ENCODE measurements at places on chromosomes 13 and 19.
A peak's percentile ranks its signal among the peaks of the same experiment; 100 is the strongest.

DNA sequence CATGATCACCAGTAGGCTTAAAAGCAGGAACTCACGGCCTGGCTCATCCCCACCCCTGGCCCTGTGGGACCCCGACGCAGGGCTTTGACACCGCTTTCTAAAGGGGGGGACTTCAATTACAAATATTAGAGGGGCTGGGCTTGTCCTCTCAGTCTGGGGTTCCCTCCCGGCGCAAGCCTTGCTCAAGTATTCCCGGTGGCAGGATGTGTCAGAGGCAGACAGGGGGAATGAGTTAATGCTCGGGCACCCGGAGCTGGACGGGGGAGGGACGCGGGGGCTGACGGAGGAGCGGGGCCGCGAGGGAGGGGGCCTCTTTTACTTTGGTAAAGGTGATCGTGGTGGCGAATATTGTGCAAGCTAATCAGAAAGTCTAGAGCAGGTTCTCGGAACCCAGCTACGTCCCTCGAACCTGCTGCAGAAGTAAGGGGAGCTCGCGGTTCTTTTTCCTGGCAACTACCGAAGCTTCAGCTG, 1.1 kb downstream of the FGF14 start:
- no peak for DNase-seq

DNA sequence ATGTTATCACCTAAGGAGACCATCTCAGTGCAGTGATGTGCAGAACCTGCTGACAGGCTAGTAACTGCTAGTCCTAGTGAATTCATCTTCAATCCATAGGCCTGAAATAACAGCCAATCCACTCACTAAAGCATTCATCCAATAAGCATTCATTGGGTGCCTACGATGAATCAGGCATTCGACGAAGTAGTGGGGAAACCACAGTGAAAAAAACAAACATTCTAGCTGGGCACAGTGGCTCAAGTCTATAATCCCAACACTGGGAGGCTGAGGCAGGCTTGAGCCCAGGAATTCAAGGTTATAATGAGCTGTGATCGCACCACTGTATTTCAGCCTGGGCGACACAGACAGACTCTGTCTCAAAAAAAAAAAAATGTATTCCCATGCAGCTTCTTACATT, 135.6 kb downstream of the RNF17 start:
- DNase-seq = no peak

- no peak for DNase-seq
Measured at GRCh38 chr13:45863709-45864590, 12.4 kb upstream of the SIAH3 start.

DNA sequence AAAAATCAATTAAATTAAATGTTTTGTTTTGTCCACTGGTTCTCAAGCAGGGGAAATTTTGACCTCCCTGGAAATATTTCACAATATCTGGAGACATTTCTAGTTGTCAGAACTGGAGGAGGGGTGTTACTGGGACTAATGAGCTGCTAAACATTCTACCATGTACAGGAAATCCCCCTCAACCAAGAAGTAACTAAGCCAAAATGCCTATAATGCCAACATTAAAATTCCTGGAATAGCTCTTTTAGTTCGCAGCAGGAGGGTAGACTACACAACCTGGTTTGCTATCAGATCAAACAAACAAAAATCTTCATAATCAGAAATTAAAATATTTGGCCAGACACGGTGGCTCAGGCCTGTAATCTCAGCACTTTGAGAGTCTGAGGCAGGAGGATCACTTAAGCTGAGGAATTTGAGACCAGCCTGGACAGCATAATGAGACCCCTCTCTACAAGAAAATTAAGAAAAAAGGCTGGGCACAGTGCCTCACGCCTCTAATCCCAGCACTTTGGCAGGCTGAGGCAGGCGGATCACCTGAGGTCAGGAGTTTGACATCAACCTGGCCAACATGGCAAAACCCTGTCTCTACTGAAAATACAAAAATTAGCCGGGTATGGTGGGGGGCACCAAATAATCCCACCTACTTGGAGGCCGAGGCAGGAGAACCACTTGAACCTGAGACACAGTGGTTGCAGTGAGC, 13.7 kb upstream of the SMARCA4 start:
- no peak for DNase-seq

DNA sequence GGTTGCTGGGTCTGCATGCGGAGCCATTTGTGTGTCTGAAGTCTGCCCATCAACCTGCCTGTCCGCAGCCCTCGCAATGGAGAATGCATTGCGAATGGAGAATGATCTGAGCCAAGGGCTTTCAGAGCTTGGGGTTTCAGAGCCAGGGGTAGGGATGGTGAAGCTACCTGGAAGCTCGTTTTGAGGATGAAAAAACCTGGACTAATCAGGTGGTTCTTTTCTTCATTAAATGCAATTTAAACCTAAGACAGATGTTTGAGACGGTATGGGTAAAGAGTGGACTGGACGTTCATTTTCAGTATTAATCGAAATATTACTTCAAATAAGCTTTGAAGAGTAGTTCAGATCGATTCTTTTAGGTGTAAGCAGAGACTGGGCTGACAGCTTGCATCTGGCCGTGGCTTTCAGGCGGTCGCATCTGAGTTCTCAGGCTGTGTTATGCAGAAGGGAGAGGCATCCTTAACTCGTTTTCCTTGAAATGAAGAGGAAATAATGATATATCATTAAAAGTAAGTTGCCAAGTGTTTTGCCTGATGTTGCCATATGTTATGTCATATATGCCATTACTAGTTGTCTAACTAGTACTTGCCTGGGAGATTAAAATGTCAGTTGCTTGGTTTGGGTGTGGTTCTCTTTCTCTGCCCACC, 801 bp downstream of the MCF2L start:
- DNase-seq = no peak

GRCh38 chr19:10643172-10643967, 10.8 kb upstream of the ILF3 start:
- DNase-seq = no peak

DNA sequence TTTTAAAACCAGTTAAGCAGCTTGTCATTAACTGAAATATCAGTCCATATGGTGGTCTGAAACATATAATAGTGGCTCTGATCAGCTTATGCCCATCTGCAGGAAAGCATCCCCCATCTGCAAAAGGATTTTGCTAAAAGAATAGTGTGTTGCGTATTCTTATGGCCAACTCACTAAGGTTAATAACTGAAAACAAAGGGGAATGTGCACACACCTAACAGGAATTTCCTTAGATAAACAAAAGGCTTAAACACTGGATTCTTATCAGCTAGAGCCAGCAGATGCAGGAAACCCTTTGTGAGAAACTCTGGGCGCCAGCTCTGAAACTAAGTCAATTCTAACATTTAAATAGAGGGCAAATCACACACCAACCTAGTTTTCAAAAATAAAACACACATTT, 22.1 kb downstream of the VPS36 start:
- DNase-seq = peak; percentile 58

- no peak for DNase-seq
Measured at GRCh38 chr13:70023516-70023915, 84.1 kb upstream of the ATXN8OS start.

GRCh38 chr13:77930430-77930829, 11.8 kb upstream of the EDNRB start:
- DNase-seq = no peak

DNA sequence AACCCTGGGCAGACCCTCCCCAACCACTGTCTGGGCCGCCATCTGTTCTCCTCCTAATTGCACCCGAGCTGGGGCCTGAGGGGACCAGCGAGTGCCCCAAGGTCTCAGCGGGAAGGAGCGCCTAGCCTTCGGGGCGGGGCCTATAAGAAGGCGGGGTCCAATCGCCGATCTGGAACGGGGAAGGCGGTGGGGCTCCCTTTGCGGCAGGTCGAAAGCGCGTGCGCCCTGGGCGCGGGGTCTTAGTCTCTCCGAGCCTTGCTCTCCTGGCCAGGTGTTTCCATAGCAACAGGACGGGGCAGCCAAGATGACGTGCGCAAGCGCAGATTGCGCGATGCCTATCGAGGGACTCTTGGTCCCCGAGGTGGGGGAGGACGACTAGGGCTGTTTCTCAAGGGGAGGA, 2.8 kb downstream of the MAST1 start:
- DNase-seq = peak; percentile 90

- peak; percentile 80 for DNase-seq
Measured at GRCh38 chr19:55173714-55174409, 6.2 kb downstream of the SYT5 start.

- no peak for DNase-seq
Measured at GRCh38 chr13:37357548-37357947, 241.0 kb downstream of the POSTN start.

DNA sequence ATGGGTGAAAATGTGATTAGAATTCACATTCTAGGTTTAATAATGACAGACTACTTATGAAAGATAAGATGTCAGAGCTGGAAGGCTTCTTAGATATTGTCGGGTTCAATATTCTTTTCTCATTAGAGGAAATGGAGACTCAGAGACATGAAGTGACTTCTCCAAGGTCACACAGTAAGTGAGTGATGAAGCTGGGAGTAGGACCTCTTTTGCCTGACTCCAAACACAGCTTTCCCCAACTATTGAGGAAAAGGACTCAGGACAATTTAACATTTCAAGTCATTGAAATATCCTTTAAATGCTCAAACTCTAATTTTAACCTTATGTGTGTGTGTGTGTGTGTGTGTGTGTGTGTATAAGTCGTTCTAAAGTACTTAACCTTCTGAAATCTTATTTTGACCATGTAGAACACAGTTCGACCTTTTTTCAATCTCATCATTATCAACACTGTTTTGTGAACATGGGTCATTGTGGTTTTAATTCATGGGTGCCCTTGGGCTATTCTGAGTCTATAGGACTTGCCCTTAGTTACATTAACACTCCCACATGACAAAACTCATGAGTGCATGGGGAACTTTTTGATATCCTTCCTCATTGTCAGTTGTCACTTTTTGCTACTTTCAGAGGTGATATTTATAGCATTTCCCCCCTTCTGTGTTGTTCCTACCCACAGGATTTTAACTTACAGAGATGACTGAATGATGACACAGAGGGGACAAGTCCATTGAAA, 53.0 kb downstream of the LRCH1 start:
- DNase-seq = no peak

DNA sequence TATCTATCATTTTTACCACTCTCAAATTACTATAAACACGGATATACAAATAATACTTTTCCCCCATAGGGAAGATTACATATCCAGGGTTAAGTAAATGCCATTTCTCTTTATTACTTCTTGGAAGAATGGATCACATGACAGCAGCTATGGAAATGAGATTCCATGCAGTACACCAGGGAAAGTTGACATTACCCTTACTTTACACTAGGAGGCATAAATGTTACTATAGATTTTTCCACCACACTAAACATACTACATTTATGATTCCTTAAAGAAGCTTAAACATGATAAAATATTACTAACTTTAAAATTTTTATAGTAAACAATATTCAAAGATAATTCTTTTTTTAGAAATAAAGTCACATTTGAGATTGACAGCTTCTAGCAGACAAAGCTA, 611.4 kb downstream of the PCDH9 start:
- DNase-seq = peak; percentile 43

DNA sequence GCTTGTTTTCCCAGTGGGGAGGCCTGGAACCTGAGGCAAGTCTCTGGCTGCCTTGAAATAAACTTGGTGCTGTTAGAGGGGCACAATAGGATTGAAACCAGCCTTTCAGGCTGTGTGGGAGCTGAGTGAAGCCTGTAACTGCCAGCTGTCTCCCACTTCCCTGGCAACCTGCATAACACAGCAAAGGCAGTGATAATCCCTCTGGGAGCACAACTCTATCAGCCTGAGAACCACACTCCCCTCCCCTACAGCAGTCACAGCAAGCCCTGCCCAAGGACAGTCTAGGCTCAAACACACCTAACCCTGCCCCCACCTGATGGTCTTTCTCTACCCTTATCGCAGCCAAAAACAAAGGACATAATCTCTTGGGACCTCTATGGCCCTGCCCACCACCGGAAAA, 683.8 kb upstream of the ATXN8OS start:
- DNase-seq = peak; percentile 56

- no peak for DNase-seq
Measured at GRCh38 chr13:64917566-64917965, 2312.6 kb downstream of the PCDH9 start.

GRCh38 chr19:46725036-46725820, 8.3 kb upstream of the PRKD2 start:
- no peak for DNase-seq

DNA sequence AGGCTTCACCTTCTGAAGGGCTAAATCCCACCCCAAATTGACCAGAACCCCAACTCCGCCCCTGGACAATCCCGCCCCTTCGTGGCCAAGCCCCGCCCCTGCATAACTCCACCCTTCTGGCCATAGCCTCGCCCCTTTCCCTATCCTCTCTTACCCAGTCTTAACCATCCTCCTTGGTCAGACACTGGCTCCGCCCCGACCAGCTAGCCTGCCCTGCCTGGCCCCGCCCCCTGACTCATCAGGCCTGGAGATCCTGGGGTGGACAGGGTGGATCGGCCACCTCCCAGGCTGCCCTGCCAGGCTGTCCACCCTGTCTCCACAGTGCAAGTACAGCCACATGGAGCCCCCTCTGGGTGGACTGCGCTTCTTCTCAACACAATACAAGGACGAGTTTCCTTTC, 8.0 kb upstream of the ZNF358 start:
- peak; percentile 39 for DNase-seq

DNA sequence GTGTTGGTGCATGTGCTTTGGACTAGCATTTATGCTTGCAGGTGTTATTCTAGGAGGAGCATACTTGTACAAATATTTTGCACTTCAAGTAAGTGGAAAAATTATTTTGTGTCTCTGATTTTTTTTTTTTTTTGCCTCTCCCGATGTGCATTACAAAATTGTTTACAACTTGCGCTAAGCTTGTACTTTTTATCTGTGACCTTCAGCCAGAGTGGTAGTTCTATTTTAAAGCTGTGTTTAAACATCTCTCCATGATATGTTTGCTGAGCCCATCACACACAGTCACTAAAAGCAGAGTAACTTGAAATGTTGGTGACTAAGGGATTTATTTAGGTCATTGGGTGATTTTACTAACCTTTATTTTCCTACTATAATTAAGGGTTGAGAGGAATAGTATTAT, 20.8 kb downstream of the ITM2B start:
- no peak for DNase-seq

DNA sequence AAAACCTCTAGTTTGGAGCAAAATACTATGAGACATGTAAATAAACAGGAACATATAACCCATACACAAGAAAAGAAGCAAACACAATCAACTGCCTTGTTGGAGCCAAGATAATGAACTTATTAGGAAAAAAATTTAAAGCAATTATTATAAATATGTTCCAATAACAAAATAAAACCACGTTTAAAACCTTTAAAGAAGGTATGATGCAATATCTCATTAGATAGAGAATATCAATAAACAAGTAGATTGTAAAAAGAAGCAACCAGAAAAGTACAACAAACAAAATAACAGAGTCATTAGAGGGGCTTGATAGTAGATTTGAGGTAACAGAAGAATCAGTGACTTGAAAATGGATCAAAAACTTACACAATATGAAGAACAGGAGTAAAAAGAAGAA, 327.0 kb upstream of the PCDH9 start:
- no peak for DNase-seq

- DNase-seq = peak; percentile 91
Measured at GRCh38 chr19:49151267-49152118, 3.7 kb downstream of the HRC start.

DNA sequence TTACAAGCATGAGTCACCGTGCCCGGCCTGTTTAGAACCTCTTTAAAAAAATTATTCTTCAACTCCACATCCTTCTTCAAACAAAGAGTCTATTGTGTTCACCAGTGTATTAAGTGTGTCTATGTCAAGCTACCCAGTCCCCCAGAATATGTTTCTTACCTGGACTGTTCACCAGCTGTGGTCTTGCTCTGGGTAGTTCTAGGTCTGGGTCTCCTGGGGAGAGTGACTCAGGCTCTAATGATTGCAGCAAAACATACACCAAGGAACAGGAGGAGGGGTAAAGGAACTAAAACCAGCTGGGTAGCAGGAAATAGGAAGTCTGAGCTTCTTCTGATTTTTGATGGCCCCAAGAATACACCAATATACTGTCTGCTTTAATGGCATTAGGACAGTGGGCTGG, at the start of gene FPR1:
TSS of gene FPR1 (minus strand) at position 224 of the 400 bp plus-strand sequence. CDS start 4,884 bp downstream, outside the sequence.
- DNase-seq = no peak
